ENCODE measurements at places on chromosomes 6 and 20.
A peak's percentile ranks its signal among the peaks of the same experiment; 100 is the strongest.

GRCh38 chr6:14100138-14100537 lies 17.4 kb upstream of the CD83 start:
- no peak for DNase-seq

DNA sequence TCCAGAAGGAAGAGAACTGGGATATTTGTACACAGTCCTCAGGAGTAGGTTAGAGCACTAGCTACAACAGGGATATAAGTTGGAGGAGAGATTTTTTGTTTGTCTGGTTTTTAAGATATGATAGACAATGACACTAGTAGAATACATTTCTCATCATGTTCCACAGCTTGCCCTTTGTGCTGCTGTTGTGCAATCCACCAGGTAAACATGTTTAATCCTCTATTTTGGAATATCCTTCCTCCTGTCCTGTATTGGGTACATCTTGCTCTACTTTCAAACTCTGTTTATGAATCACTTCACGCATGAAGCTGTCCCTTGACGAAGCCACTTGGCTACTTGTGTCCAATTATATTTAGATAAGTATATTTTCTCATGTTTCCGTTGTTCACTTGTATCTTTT lies 153.6 kb upstream of the TENT5A start:
- DNase-seq = no peak

DNA sequence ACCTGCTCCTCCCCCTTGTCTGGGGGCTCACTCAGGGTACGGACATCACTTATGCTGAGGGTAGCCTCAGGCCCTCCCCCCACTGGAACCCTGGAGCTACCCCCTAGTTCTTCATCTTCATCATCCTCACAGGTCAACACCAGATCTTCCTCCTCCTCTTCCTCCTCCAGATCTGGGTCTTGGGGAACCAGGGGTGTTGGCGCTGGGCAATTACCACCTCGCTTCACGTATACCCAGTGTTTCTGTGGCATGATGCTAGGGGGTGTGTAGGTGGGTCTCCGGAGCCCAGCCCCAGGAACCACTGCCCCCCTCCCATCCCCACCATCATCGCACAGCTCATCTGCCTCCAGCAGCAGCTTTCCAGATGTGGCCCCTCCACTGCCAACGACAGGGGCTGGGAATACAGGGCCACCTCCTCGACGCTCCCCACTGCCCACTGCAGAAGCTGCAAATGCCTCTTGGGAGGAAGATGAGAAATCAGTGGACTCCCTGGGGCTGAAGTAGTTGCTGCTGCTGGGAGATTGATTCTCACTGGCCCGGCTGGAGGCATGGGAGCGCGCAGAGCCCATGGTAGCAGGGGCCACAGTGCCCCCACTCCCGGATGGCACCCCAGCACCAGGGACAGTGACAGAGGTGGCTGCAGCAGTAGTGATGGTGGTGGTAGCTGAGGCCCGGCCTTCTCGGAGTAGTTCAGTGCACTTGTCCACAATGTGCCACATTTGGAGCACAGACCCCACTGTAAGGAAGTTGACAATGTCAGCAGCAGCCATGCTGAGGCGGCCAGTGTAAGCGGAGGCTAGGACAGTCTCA lies 1.5 kb downstream of the ZBTB22 start:
- DNase-seq = no peak

DNA sequence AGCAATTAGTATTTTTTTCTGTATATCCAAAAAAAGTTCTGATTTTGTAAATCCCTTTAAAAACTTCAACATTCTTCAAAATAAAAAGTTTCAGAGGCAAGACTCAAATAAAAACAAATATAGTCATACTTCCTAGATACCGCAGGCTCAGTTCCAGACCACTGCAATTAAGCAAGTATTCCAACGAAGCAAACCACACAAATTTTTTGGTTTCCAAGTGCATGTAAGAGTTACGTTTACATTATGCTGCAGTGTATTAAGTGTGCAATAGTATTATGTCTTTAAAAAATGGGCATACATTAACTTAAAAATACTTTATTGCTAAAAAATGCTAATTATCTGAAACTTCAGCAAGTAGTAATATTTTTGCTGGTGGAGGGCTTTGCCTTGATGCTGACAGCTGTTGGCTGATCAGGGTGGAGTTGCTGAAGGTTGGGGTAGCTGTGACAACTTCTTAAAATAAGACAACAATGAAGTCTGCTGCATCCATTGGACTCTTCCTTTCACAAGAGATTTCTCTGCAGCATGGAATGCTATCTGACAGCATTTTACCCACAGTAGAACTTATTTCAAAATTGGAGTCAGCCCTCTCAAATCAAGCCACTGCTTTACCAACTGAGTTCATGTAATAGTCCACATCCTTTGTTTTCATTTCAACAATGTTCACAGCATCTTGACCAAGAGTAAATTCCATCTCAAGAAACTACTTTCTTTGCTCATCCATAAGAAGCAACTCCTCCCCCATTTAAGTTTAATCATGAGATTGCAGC lies 46.0 kb downstream of the PHIP start:
- no peak for DNase-seq

- DNase-seq = no peak
These were observed 147.7 kb downstream of the GMPR start for GRCh38 chr6:16386057-16386456.

- peak; percentile 88 for DNase-seq
These were observed 45.3 kb upstream of the PRELID3B start for GRCh38 chr20:59087829-59088433.

DNA sequence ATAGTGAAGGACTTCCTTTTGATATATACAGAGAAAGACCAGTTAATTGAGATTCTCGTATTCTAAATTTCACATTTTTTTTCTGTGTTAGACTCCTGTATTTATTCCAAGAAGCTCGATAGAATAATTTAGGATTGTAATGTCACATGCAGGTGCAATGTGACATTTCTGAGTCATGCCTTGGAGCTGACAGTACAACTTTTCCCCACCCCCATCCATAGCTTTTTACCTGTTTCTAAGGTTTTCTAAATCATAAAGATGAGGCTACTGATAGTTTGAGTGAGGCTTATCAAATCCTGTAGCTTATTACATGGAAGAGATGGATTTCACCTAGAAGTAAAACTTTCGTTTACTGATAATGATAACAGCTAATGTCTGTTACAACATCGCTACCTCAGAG lies 37.6 kb downstream of the FLRT3 start:
- DNase-seq = no peak

DNA sequence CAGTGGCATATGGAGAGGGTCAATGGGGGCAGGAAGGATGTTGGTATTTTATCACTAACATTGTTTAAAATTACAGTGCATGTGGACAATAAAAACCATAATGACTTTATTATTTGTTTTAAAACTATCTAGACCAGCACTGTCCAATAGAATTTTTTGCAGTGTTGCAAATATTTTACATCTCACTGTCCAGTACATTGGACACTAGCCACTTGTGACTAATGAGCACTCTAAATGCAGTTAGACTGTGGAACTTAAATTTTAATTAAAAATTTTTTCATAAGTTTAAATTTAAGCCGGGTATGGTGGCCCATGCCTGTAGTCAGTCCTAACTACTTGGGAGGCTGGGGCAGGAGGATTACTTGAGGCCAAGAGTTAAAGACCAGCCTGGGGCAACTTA lies 101.7 kb downstream of the DTD1 start:
- DNase-seq = no peak

GRCh38 chr20:56465997-56466396 lies 2.4 kb upstream of the RTF2 start:
- DNase-seq = no peak

DNA sequence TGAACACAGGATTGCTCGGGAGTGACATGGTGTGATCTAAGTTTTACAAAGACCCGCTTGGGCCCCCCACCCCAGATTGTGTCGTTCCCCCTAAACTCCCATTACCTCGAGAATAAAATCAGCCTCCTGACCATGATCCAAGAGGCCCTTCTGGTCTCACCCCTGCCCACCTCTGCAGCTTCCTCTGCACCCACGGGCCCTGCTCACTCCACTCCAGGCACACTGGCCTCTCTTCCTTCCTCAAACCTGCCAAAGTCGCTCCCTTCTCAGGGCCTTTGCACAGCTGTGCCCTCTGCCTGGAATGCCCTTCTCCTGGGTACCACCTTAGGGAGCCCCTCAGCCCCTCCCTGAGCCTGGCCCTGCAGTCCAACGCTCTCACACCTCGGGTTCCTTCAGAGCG lies 17.9 kb downstream of the TGM2 start:
- DNase-seq = no peak

GRCh38 chr6:5659467-5659866 lies 347.3 kb downstream of the NRN1 start:
- no peak for DNase-seq

DNA sequence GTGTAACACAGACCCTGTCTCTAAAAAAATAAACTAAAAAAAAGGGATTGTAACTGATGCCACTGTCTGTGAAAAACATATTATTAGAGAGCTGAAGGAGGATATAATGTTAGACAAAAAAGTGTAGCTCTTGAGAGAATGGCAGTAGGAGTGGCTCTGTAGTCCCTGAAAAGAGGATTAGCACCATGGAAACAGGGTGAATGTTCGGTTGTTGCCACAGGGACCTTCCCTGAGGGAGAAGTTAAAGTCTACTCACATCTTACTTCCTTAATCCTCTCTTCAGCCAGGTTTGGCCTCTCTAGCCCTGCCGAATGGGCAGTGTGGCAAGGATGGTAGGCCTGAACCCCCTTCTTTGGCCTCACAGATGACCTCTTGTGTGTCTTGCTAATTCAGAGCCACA lies 12.1 kb downstream of the SCAND1 start:
- DNase-seq = no peak

DNA sequence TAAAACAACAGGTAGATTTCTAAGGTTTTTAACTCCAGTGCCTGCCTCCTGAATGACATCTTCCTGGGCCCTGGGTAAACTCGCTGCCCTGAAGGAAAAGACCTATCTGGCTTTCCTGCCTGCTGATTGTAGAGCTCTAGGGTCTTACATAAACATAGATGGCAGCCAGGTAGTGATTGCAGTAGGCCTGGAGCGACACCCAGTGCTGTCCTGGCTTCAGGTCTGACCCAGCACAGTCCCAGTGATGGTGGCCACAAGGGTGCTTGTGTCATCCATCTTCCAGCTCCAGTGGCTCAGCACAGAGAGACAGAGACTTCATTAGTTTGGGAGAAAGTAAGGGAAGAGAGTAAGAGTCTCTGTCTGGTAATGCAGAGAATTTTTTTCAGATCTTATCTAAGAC lies 542.9 kb upstream of the IMPG1 start:
- no peak for DNase-seq

DNA sequence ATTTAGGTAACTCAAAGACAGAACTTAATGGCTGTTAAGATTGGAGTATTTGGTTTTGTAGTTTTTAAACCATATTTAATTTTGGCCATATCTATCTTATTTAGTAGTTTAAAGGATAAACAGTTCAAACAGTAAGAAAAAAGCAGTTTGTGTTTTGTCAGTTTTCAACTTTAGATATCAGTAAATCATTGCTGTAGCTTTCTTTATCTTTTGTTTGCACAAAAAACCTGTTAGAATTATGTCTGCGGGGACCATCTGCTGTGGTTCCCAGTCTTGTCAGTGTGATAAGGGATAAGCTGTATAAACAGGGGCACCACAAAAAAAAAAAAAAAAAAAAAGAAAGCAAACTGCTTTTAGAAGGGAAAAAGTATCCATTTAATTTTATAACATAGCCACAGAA lies 40.9 kb downstream of the CDKAL1 start:
- DNase-seq = no peak

DNA sequence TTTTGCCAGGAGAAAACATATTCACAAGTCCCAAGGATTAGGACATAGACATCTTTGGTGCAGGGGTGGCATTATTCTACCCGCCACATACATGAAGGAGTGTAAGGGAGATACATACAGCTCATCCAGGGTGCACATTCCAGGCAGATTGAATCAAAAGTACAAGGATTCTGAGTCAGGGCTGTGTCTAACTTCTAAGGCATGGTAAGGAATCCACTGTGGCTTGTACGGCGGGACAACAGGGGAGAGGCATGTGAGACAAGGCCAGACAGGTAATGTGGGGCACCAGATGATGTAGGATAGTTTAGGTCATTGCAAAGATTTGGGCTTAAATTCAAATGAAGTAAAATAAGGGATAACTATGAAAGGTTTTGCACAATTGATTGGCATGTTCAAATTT lies 780.9 kb downstream of the C6orf118 start:
- DNase-seq = no peak

- no peak for DNase-seq
These were observed 205.3 kb upstream of the FOXA2 start for GRCh38 chr20:22789676-22790075.

DNA sequence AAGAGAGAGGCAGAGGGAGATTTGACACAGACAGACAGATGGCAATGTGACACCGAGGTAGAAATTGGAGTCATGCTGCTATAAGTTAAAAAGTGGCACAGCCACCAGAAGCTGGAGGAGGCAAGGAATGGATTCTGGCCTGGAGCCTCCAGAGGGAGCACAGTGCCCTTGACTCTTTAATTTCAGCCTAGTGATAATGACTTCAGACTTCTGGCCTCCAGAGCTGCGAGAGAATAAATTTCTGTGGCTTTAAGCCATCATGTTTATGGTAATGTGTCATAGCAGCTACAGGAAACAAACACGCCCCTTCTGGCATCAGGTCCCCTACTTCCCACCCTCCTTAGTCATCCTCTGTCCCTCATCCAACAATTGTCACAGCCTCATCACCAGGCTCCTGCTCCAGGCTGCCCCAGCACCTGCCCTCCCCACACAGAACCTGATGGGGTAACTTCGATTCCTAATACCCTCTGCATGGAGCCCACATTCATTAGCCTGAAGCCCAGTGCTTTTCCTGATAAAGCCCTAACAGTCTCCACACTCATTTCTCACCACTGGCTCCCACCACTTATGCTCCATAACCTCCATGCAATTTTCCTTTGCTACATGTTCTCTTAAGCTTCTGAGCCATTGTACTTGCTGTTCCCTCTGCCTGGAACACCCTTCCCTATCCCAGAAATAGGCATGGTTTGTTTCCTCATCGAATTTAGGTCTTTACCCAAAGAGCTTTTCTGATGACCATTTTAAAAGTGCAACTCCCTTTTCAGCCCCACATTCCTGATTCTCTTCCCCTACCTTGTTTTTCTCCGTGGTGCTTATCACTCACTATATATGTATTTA lies 69.7 kb upstream of the TOX2 start:
- DNase-seq = no peak

DNA sequence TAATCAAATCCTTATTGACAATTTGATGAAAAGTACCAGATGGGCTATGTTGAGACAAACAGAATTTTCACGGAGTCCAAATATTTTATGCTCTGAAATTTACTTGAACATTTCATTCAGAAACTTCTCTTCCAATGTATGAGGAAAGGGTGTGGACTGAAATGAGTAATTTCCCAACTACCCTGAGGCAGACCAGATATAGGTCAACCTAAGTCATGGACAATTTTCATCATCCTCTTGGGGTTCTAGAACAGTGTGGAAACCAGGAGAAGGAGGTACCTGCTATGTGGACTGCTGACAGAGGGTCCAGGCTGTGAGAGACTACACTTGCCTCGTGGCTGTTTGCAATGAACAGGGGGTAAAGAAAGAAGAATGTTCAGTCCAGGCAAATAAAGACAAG lies 323.0 kb downstream of the ESR1 start:
- no peak for DNase-seq

DNA sequence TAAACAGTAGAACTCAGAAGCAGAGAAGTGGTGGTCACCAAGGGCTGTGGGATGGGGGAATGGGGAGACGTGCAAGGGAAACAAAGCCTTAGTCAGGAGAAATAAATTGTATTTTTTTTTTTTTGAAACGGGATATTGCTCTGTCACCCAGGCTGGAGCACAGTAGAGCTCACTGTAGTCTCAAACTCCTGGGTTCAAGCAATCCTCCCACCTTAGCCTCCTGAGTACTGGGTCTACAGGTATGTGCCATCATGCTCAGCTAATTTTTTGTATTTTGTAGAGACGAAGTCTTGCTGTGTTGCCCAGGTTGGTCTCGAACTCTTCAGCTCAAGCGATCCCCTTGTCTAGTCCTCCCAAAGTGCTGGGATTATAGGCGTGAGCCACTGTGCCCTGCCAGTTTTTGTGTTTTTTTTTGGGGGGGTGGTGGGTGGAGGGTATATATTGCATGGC lies 3.4 kb downstream of the HSPA1B start:
- DNase-seq = no peak
